GDM1 (cell line): ENCODE measurements at places on chromosomes 3 and 15.

DNA sequence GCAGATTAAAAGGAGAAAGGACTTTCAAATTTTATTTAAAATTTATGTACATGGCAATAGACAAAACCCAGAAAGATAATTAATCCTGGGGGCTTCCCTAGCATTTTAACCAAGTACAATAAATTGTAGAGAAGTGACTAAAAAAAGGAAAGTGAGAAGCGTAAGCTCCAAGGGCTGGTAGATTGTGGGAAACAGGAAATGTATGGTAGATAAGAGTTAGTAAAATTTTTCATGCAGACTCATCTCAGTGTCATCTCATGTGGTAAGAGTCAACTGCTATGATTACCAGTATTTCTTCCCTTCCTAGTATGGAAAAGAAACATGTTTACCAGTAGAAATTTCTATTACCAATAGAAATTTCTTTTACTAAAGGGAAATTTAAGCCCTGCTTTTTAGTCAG lies 464.3 kb upstream of the AGTR1 start:
- DNase-seq = no peak

DNA sequence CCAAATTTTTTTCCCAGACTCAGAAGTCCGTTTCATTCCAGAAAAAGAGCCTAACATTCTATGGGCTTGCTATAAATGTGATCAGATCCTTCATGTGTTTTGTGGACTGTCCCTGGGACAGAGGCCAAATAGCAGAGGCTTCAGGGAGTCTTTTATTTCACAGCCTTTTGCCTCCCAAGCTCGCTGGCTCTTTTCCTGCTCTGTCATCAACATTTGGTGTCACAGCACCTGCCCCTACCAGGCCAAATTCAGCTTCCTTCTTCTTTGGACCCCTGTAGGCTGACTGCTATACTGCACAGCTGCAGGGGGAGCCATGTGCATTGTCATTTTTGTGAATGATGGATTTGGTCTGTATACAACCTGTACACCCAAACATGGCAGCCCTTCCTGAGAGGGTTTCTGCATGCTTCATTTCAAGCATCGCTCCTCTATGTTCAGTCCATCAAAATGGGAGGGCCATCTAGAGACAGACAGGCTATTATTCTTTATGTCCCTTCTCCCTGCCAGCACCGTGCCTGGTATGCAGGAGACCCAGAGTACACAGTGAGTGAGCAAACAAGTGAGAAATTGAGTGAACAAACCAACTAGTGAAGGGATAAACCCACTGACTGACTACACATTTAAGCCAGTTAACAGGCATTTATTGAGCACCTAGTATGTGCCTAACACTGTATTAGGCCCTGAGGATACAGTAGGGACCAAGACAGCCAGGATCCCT lies 17.9 kb upstream of the RPP14 start:
- DNase-seq = no peak

DNA sequence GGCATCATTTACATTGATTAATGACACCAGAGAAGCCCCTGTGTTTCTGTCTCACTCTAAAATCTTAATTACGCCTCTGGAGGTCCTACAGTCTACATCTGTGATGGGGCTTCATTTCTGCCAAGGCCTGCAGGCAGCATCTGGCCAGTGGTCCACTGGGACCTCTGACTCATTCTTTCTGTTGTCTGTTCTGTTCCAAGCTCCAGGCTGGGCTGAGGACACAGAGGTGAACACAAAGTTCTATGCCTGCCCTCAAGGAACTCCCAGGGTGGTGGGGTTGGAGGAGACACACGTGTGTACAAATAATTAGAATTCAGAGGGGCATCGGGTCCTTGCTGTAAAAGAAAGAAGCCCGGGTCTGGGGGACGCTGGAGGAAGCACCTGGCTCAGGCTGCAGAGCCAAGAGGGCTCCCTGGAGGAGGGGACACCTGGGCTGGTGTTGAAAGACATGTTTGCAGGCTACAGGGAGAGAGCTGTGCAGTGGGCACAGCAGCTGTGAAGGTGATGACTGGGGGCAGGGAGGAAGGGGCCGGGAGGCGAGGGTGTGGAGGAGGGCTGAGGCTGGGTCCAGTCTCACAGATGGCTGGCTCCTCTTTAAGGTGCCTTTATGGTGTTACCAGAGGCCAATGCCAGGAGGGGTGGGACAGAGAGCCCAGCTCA lies 103.3 kb upstream of the PRR23E start:
- DNase-seq = no peak

GRCh38 chr3:53845103-53845880 lies 927 bp downstream of the CHDH start:
- DNase-seq = no peak
